ENCODE measurements at places on chromosomes 5 and 9.

DNA sequence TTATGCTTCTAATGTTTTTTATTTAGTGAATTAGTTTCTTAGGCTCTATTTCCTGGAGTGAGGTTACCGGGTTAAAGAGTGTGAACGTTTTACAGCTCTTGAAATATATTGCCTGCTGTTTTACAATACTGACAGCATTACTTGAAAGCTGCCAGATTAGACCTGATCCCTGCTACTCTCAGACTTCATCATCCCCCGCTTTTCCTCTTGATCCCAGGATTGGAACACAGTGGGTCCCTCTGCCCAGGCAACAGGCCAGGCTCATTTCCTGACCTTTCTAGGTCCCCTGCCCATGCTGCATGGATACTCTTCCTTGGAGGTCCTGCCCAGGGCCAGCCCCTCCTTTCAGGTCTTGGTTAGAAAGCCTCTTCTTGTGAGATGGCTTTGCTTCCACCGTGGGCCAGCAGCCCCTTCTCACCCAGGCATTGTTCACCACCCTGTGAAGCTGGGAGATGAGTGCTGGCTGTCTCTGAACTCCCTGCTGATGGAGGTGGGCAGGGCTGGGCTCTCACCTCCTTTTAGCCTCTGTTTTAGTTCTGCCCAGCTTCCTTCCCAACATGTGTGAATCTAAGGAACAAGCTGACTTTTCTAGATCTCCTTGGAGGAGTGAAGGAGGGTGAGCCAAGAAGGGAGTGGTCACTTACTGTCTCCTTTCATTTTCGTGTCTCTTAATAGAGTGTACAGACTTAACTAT is 15.5 kb upstream of the FAM120AOS start:
- DNase-seq = no peak

DNA sequence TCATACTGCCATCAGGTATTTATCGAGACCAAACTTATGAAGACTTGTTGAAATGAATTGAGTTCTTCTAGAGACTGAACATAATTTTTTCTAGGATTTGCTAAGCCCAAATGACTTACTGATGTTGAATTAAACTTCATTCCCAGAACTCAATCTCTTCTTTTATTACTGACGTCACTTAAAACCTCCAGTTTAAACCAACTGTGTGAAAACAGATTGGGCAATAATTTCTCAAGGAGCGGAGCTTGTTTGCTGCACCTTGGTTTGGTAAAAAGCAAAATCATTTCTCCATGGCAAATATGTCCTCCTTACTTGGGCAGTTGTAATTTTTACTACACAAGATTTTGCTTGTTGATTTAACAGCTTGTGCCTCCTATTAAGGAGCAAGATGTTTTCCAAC is 37.4 kb downstream of the CFAP90 start:
- DNase-seq = no peak

DNA sequence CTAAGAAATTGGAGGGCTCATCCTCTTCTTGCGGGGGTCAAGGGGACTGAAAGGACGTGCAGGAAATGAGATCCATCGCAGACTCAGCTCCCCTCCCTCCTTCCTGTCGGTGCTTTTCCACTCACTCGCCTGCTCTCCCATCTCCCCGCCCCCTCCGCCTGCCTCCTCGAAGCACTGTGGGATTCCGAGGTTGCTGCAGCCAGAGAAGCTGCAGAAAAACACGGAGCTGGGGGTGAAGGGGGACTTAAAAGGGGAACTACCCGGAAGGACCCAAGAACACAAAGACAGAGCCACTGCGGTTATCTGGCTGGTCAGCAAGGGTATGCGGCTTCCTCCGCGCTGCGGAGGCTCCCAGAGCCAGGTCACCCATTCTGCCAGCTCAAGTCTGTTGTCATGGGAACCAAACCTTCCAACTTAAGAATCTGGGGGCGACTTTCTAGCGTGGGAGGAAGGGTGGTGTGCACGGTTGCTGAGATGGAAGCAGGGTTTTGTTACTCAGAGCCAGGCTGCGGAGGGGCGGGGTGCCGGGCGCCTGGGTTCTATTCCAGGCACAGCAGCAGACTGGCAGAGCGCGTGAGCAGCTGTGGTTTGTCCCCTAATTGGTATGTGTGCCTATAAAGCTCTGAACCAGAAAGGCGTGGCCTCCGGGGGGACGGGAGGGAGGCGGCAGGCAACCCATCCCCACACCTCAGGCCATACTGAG is 24.9 kb downstream of the PCDHGC5 start:
- DNase-seq = peak; percentile 64

- no peak for DNase-seq
Observed at GRCh38 chr9:128733256-128733655, 9.3 kb upstream of the ZDHHC12 start.
